ENCODE measurements at places on chromosomes 6 and 20. TPM values are rescaled to one million over a fixed set of nuclear protein-coding genes. Genes with fewer than 3 reads are reported as not detected.

DNA sequence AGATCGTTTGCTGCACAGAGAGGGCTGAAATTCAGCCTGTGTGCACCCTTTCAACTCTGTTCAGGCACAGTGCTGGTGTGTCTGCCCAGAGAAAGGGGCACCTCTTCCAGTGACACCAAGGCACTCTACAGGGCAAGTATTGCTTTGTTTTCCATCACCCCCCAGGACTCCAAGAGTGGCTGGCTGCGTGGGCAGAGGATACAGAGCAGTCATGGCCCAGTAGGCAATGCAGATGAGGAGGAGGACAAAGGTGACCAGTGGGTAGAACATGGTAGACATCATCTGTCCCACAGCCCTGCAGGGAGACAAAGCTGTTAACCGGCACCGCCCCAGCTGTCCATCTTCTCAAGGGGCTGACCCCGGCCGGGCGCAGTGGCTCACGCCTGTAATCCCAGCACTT is 6.7 kb upstream of the NEU1 start:
- no peaks in the 10 kb centered on the region for H3K27me3 ChIP-seq
- no peak overlapping the region for H3K4me3 ChIP-seq
- peaks cover 20% of the 10 kb centered on the region for H3K4me1 ChIP-seq
- no peak for DNase-seq
- H3K36me3 ChIP-seq: no peaks in the 10 kb centered on the region

RNF146 gene
- 17.6 TPM for total RNA-seq

GRCh38 chr6:109740787-109741186 is 49.7 kb downstream of the FIG4 start:
- no peak overlapping the region for H3K27ac ChIP-seq
- H3K27me3 ChIP-seq: no peaks in the 10 kb centered on the region

DNA sequence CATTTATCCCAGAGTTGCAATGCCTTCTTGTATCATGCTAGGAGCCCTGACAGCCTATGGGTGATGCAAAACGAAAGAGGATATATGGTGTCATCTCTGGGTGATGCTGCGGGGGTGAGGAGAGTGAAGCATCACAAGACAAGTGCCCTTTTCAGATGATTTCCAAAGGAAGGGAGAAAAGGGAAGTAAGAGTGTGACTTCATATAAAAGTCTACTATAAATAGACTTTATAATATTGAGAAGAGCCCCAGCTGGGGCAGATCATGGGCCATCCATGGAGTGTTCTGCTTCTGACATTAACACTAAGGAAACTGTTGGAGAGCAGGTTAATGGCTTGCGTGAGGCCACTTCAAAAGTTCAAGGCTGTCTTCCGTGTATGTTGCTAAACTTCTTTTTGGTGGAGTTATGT is 4.4 kb downstream of the CD83 start:
- H3K4me1 ChIP-seq: peaks cover 13% of the 10 kb centered on the region
- H3K4me3 ChIP-seq: no peak overlapping the region
- no peaks in the 10 kb centered on the region for H3K27me3 ChIP-seq
- no peak for DNase-seq

TRERF1 gene
- 12.4 TPM for total RNA-seq

DNA sequence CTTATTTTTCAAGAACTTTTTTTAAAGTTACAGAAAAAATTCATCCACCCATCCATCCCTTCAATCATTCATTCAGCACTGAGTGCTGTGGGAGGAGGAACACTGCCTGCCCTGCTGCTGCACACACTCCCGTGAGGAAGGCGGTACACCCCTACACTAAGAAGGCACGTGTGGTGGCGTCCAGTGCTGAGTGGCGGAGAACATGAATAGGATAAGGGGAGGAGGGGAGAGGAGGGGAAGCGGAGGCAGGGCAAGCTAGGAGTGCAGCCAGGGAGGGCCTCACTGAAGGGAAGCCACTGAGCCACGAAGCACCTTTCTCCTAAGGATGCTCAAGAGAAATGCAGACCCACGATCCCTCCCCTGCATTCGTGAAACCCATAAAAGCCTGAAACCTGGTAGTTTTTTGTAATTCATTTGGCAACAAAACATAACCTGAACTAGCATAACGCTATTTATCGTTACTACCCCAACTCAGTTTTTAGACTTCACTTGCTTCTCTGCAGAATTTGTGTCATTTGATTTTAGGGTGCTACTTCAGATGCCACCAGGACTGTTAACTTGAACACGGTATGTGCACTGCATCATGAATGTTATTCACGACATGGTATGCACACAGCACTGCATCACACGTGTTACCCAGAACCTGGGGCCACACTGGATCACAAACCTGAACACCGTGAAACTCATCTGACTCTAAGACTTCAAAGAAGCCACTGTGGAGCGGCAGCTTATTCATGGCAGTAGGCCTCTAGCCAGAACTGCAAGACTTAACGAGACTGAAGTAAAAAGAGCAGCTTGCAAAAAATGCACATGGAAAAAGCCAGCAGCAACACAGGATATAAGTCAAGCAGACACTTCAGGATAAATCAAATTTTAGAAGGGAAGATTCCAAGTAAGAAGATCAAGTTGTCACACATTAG is 3.5 kb downstream of the RNASET2 start:
- no peak for DNase-seq
- no peak overlapping the region for H3K27ac ChIP-seq
- H3K4me3 ChIP-seq: no peak overlapping the region
- H3K4me1 ChIP-seq: peaks cover 4% of the 10 kb centered on the region
- H3K36me3 ChIP-seq: no peaks in the 10 kb centered on the region

B3GAT2 gene
- not detected for total RNA-seq

DNA sequence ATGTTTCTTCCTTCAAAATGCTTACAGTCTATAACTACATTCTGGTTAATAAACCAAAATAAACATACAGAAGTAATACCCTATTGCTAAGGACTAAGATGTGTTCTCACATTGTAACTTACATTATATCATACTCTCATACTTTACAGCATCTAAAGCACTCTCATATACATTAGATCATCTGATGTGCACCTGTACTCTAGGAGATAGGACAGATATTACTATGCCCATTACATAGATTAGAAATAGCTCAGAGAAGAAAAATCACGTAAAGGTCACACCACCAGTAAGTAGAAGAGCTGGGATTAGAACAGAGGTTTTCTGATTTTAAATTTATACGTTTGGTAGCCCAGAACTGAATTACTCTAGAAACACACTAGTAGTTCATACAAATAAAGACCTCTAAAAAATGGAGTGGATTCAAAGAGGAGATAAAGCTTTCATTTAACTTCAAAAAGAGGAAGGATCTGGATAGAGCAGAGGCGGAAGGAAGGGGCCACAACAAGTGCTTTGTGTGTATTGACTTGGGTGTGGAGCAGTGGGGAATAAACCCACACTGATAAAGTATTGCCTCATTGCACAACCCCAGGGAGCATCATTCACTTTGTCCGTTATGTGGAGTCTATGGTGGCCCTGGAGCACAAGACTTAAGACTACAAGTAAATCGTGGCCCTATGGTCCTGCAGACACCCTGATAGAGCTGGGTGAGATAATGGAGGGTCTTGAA is 30.9 kb downstream of the SLC2A12 start:
- no peak overlapping the region for H3K27ac ChIP-seq
- no peak overlapping the region for H3K4me3 ChIP-seq
- no peak for DNase-seq
- no peaks in the 10 kb centered on the region for H3K27me3 ChIP-seq
- peaks cover 2% of the 10 kb centered on the region for H3K4me1 ChIP-seq

GRCh38 chr20:36305602-36306551 is at the start of gene DLGAP4:
TSS of gene DLGAP4 (plus strand) at chr20:36306339. CDS start at chr20:36431718, 125,379 bp downstream.
- H3K4me3 ChIP-seq: no peak within 1 kb of the TSS
- peaks cover 29% of the 10 kb centered on the region for H3K27me3 ChIP-seq
- H3K36me3 ChIP-seq: no peaks in the 10 kb centered on the region
- no peak within 1 kb of the TSS for H3K27ac ChIP-seq

SLC22A16 gene
- not detected for total RNA-seq

- no peaks in the 10 kb centered on the region for H3K27me3 ChIP-seq
- H3K4me1 ChIP-seq: peaks cover 20% of the 10 kb centered on the region
- peaks cover 31% of the 10 kb centered on the region for H3K36me3 ChIP-seq
- H3K4me3 ChIP-seq: no peak overlapping the region
Measured at GRCh38 chr6:41935193-41935574, 6.4 kb downstream of the CCND3 start.

GRCh38 chr6:43455531-43456428 is at the start of gene DLK2:
TSS of gene DLK2 (minus strand) at chr6:43455548. CDS start at chr6:43454825, 723 bp downstream.
- DNase-seq: no peak
- H3K27ac ChIP-seq: no peak within 1 kb of the TSS
- H3K27me3 ChIP-seq: no peaks in the 10 kb centered on the region
- H3K4me1 ChIP-seq: peaks cover 39% of the 10 kb centered on the region
- H3K4me3 ChIP-seq: peak within 1 kb of the TSS; percentile 61

- H3K27me3 ChIP-seq: peaks cover 30% of the 10 kb centered on the region
- H3K4me3 ChIP-seq: no peak overlapping the region
- no peak overlapping the region for H3K27ac ChIP-seq
- DNase-seq: no peak
- H3K36me3 ChIP-seq: no peaks in the 10 kb centered on the region
- H3K4me1 ChIP-seq: no peaks in the 10 kb centered on the region
Measured at GRCh38 chr20:59121714-59122565, 41.7 kb upstream of the ZNF831 start.

HTR1B gene
- total RNA-seq: 0.74 TPM

LAMA4 gene
- total RNA-seq: 2.2 TPM

KIAA0408 gene
- total RNA-seq: 0.25 TPM

PXDC1 gene
- 6.3 TPM for total RNA-seq

- no peak overlapping the region for H3K27ac ChIP-seq
- peaks cover 2% of the 10 kb centered on the region for H3K4me1 ChIP-seq
- H3K27me3 ChIP-seq: peaks cover 5% of the 10 kb centered on the region
Measured at GRCh38 chr20:37911838-37912281, 8.9 kb downstream of the VSTM2L start.

RHAG gene
- total RNA-seq: 0.57 TPM

PGC gene
- 1.2 TPM for total RNA-seq

- H3K27me3 ChIP-seq: no peaks in the 10 kb centered on the region
- H3K36me3 ChIP-seq: no peaks in the 10 kb centered on the region
- peak overlapping the region; percentile 83 for H3K4me3 ChIP-seq
- peaks cover 20% of the 10 kb centered on the region for H3K4me1 ChIP-seq
- no peak for DNase-seq
Measured at GRCh38 chr6:99521633-99522151, 6.5 kb upstream of the USP45 start.

USP49 gene
- total RNA-seq: 6.9 TPM

FKBP1C gene
- 1.6 TPM for total RNA-seq

- DNase-seq: no peak
- no peak overlapping the region for H3K4me3 ChIP-seq
- no peaks in the 10 kb centered on the region for H3K4me1 ChIP-seq
- no peaks in the 10 kb centered on the region for H3K36me3 ChIP-seq
- H3K27me3 ChIP-seq: peaks cover 31% of the 10 kb centered on the region
- no peak overlapping the region for H3K27ac ChIP-seq
Measured at GRCh38 chr20:61757678-61758563, 307.8 kb downstream of the TAF4 start.

GRCh38 chr6:3518356-3519190 is 61.7 kb upstream of the SLC22A23 start:
- peak overlapping the region; percentile 16 for H3K4me3 ChIP-seq
- H3K36me3 ChIP-seq: no peaks in the 10 kb centered on the region
- H3K4me1 ChIP-seq: peaks cover 18% of the 10 kb centered on the region
- DNase-seq: peak; percentile 37

- H3K4me1 ChIP-seq: peaks cover 41% of the 10 kb centered on the region
- no peak overlapping the region for H3K4me3 ChIP-seq
- no peaks in the 10 kb centered on the region for H3K36me3 ChIP-seq
- H3K27ac ChIP-seq: no peak overlapping the region
- no peak for DNase-seq
Measured at GRCh38 chr20:36097337-36098151, 57.0 kb upstream of the EPB41L1 start.

- H3K27ac ChIP-seq: no peak overlapping the region
- H3K4me1 ChIP-seq: no peaks in the 10 kb centered on the region
- no peak for DNase-seq
- H3K36me3 ChIP-seq: peaks cover 5% of the 10 kb centered on the region
- H3K27me3 ChIP-seq: no peaks in the 10 kb centered on the region
Measured at GRCh38 chr6:75870389-75870788, 121.3 kb downstream of the MYO6 start.

- no peaks in the 10 kb centered on the region for H3K36me3 ChIP-seq
- DNase-seq: no peak
- H3K27ac ChIP-seq: no peak overlapping the region
- H3K4me3 ChIP-seq: no peak overlapping the region
Measured at GRCh38 chr6:143328876-143329275, 121.6 kb downstream of the ADAT2 start.

CST8 gene
- not detected for total RNA-seq

DNA sequence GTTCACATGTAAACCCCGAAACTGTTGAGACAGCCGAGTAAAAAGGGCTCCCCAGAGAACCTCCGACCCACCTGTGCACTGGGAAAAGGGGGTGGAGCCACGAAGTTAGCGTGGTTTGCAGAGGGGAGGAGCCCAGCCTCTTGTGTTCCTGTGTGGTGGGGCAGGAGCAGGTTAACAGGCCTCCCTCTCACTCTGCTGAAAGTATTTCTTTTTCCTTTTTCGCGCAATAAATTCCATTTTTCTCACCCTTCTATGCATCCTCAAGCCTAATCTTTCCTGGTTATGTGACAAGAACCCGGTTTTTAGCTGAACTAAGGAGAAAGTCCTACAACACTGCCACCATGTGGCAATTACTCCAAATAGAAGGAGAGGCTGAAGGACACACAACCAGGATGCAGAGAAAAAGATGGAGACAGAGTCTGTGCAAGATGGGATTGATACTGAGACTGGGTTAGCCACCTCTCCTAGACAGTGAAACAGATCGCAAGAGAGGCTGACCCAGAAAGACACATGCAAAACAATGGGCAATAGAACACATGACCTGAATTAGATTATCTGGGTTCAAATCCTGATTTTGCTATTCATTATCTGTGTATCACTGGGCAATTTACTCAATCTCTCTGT is 168.7 kb upstream of the PRSS16 start:
- H3K27ac ChIP-seq: no peak overlapping the region
- peak overlapping the region; percentile 47 for H3K4me3 ChIP-seq
- H3K36me3 ChIP-seq: no peaks in the 10 kb centered on the region

ENPP3 gene
- 0.15 TPM for total RNA-seq

PPDPF gene
- 346 TPM for total RNA-seq

DNA sequence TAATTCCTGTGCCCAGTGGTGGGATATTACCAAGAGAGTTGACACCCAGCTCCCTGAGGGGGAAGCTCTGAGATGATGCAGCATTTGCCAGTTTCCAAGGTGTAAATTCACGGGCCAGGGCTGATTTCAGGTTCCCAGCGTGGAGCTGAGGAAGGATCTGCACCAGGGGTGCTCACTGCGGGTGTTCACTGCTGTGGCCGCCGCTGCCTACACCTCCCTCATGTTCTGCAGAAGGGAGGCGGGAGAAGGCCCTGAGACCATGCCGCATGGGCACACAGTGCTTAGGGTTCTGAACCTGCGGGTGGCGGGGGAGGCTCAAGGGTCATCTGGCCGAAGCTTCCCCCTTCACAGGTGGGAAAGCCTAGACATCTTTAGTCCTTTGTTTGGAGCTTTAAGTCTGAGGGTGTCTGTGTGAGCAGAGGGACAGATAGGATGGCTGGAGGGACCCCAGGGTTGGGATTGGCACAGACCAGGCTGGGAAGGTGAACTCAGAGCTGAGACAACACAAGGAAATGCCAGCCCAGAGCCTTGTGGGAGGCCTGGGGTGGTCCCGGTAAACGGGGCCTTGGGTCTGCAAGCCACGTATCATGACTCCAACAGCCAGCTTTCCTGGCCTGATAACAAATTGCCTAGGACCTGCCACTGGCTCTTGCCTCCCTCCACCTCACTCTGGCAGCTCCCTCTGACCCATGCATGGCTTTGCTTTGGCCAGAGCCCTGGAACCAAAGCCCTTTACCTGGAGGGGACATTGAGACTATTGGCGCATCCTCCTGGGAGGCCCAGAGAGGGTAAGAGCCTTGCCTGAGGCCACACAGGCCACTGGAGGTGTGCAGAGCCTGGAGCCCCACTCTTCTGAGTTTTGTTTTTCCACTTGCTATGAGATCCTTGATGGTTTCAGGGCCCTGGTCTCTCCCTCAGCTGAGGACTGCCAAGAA is 40.4 kb downstream of the SYNJ2 start:
- no peak for DNase-seq
- no peak overlapping the region for H3K4me3 ChIP-seq
- H3K36me3 ChIP-seq: peaks cover 22% of the 10 kb centered on the region
